ENCODE measurements at places on chromosomes 3 and 15.

GRCh38 chr15:83565553-83566159 is 88.3 kb upstream of the ADAMTSL3 start:
- peak; percentile 32 for DNase-seq

GRCh38 chr3:128056258-128056657 is 4.0 kb downstream of the SEC61A1 start:
- no peak for DNase-seq

DNA sequence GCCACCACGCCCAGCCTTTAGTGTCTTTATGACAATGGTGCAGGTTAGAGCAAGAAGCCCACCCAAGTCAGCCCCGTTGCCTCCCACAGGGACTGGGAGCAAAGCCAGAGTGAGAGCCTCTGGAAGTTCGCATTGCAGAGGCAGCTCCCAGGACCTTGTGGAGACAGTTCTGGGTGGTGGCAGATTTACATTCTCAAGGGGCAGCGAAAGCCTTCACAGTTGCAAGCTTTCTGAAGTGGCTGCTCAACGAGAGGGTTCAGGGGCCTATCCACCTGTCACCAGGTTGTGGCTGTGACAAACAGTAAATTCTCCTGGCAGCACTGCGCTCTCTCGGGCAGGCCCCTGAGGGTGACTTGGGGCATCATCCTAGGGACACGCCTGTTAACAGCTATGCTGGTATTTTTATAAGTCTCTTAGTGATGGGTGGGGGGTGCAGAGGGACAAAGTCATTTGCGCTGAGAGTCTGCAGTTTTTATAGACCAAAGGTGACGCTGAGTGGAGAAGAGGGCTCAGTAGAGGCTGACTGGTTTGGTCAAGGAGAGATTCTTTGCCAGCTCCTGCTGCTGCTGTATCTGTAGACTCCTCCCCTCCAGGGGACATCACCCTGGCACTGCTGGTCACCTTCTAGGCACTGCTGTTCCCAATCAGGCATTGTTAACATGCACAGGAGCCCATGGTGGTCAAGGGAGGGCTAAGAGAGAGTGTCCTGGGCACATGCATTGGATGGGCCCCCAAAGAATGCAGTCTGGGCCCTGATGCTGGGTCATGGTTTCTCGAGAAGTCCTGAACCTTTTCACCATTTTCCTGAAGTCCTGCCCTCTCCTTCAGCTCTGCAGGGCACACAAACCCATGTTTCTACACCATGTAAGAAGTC is 57.5 kb upstream of the KLF13 start:
- DNase-seq: no peak

DNA sequence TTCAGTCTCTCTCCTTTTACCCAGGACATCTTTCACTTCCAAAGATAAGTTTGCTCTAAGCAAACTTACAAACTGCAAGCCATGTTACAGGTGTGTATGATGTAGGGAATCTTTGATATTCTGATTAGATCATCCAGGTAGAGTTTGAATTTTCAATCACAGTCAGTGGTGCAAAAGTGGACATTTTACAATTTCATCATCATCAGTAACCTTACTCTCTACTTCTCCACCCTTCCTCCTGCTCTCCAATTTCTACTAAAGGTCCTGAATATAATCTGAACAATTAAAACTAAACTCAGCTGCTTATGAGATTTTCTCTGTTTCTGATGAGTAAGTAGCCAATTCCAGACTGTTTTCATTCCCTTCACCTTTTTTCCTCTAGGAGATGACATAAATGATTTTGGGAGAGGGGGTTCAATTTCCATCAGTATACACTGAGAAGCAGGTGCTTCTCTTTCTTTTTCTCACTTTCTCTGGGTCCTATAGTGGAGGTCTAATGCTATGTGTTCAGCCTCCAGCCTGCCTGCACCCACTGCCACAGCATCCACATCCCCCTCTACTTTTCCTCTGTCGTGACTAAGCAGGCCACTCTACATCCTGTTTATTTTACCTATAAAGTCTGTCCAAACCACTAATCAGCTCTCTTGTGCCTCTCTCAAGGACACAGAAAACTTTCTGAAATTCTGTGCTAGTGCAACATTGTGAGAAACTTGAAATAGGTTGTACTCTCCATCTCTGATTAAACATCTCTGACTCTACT is 27.6 kb downstream of the SUCNR1 start:
- DNase-seq: no peak

DNA sequence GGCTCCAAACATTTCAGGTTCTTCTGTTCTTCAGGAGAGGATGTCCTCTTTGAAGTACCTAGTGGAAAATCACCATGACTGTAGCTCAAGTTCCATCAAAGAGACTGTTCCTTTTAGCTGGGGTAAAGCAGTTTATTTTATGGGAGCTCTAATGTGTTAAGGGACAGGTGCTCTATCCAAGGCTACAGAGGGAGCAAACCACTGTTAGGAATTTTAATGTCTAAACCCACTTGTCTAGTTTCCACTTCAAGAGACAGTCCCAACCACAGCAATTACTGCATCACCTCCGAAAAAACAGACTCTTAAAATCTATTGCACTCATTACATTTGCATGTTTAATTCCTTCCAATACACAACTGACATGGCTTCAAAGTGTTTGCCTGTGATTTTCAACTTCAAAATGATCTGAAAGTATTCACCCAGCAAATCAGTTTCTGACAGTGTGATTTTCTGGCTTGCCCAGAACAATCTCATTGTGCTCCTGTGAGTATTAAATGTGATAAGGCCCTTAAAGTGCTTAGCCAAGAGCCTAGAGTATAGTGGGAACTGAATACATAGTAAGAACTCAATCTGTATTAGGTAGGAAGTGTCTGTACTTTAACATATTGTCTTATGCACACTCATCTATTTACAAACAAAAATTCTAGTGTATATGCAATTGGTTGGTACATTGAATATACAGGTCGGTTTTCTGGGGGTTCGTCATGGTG is 266.5 kb upstream of the CCDC54 start:
- DNase-seq: no peak

GRCh38 chr3:36446276-36446675 is 66.0 kb downstream of the STAC start:
- DNase-seq: no peak

DNA sequence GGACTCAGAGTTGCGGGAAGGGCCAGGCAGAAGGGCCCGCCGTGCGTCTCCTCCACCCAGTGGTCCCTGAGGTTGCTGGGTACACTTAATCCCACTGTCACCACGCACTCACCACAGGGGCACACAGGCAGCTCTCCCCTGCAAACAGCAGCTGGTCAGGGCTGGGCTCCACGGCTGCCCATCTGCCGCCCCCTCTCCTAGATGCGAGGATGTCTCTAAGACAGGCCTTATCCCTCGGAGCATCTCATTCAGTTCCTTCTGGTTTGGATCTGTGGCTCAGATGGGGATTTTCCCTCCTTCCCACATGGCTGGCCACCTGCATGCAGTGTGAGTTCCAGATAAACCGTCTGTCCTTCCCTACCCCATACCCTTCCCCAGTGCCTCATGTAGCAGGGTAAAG is 26.3 kb downstream of the MRPS11 start:
- no peak for DNase-seq

DNA sequence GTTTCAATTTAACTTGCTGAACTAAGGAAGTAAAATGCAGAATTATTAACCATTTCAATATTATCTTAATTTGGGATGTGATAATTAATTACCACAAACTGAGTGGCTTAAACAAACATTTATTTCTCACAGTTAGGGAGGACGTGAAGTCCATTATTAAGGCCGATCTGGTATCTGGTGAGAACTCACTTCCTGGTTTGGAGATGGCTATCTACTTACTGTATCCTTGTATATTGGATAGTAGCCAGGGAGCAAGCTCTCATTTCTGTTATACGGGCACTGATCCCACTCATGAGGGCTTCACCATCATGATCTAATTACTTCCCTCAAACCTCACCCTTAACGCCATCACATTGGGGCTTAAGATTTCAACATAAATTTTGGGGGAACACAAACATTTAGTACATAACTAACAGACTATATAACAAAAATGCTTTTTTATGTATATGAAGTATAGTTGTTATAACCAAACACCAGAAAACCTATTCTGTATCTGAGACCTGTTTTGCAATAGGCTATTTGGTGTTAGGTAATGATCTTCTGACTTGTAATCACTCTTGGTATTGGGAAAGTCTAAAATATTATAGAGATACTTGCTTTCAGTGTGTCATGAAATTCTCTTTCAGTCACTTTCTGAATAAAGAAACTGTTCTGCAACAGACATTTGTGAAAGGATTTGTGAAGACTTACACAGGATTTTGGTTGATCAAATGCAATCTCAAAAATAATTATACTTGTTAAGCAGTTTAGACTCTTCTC is 4.7 kb upstream of the KPNA4 start:
- DNase-seq: no peak

DNA sequence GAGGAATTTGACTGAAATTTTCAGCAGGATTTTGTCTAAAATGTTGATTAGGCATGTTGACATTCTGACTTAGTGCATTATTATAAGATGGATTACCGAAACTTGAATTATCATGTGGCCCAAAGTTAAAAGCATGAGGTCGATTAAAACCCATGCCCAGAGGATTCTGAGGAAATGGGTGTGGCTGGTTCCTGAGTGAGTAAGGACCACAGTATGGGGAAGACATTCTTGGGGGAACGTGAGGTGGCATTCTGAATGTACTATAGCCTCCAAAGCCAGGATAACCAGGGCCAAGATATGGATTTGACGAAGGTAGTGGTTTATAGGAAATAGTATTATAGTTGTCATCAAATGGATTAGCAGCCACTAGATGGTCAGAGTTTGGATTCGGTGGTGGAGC is 38.7 kb upstream of the DNAAF4 start:
- no peak for DNase-seq

DNA sequence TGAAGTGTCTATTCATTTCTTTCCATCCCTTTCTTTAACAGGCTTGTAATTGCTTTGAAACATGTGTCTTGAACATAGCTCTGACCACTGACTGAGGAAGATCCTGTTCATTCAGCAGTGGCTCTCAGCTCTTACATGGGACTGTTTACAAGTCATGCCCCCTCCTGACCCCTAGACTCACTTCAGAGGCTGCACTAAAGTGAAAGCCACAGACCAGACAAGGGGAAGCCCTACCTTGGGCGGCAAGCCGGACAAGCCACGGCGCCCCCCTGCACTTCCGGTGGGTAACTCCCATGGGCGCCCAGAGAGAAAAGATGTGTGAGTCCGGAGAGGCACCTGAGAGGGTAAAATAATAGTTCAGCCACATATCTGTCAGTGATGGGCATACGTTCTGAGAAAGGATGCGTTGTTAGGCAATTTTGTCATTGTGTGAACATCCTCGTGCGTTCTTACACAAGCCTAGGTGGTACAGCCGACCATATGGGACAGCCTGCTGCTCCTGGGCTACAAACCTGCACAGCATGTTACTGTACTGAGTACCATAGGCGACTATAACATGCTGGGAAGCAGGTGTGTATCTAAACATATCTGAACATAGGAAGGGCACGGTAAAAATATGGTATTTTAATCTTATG is 116.2 kb downstream of the CHSY1 start:
- no peak for DNase-seq

- no peak for DNase-seq
These were observed 287.3 kb upstream of the UBE2E1 start for GRCh38 chr3:23518441-23518840.

DNA sequence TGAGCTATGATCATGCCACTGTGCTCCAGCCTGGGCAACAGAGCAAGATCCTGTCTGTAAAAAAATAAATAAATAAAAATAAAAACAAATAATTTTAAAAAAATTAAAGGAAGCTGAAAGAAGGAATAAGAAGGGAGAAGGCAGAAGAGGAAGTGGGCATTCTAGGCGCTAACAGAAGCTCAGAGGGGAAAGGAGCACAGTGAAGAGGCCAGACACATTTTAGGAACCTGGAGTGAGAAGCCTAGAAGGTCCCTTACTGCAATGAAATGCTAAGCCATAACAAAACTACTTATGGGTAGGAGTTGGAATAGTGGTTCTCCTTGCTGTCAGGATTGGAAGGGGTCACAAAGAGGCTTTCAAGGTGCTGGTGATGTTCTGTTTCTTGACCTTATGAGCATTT is 64.0 kb downstream of the ITGB5 start:
- no peak for DNase-seq

DNA sequence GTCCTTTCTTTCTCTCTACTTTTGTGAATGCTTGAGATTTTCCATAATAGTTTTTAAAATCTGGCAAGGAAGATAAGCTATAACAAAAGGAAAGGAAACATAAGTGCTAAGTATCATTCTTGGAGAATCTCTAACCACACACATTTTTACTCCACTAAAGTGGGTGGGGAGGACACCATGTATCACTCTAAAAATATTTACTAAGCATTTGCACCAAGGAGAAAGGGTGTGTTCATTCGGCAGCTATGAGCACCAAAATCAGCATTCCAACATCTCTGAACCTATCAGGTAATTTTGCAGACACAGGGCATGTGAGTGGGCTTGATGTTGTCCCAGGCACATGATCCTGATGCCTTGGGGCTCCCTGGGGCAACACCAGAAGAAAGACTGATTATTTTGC is 5.5 kb downstream of the B4GALT4 start:
- no peak for DNase-seq

- no peak for DNase-seq
These were observed 780 bp downstream of the RPL22L1 start for GRCh38 chr3:170869239-170869590.

GRCh38 chr3:145889730-145890129 is 271.3 kb downstream of the PLOD2 start:
- no peak for DNase-seq

DNA sequence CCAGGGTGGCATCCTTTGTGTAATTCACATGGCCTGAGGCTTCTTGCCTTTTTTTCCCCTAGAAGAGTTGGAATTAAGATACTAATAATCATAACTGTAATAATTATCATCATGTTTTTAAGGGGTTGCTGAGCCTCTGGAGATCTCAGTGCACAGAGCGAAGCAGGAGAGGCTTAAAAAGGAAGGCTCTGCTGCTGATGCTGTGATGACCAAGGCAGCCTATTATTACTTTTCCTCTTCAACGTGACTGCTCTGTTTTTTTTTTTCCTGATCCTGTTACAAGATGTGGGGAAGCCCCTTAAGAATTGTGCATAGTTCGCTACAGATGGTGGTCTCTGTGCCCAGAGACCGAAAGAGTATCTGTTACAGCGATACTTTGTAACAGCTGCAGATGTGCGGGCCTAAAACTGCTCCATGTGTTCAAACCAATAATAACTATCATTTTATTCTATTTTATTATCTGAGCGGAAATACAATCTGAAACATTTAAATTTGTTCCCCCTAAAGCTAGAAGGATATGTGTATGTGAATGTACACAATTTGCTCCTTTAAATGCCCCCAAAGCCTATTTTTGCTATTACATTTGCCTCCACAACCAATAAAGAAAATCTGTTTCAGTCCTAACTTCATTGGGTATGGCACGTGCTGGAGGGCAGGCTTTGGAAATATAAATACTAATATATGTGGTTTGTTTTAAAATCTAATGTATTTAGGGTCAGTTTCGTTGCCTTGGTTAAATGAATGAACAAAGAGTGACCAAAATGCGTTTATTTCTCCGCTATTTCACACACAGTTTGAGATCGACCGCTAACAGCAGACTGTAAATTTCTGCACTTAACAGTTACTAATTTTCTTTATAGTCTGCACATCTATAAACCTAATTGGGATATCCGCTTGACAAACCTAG is 4.6 kb downstream of the SHOX2 start:
- DNase-seq: no peak

GRCh38 chr3:152943645-152944044 is 108.7 kb downstream of the P2RY1 start:
- DNase-seq: no peak
